Glutamatergic neuron (in vitro differentiated cells): ENCODE measurements at places on chromosomes 7 and 10.

- no peak for DNase-seq
These were observed 85.1 kb upstream of the ZPBP start for GRCh38 chr7:50178166-50178565.

DNA sequence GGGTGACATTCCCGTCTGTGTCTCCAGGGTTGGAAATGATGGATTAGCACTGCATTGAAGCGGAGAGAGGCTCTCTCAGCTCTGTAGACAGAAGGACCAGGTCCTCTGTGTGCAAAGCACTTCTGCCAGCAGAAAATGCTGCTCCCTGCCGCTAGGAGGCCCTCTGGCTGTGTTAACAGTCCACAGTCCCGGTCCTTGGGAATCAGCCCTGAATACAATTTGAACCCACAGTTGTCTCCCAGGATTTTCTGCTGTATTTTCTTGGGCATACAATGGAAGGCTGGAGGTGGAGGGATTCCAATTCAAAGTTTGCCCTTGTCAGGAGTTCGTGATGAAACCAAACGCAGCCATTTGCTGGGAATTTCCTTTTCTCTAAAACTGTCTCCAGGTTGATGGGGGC is 205.2 kb downstream of the GLRX3 start:
- peak; percentile 60 for DNase-seq

- no peak for DNase-seq
These were observed 266.6 kb downstream of the NXPH1 start for GRCh38 chr7:8699875-8700624.

DNA sequence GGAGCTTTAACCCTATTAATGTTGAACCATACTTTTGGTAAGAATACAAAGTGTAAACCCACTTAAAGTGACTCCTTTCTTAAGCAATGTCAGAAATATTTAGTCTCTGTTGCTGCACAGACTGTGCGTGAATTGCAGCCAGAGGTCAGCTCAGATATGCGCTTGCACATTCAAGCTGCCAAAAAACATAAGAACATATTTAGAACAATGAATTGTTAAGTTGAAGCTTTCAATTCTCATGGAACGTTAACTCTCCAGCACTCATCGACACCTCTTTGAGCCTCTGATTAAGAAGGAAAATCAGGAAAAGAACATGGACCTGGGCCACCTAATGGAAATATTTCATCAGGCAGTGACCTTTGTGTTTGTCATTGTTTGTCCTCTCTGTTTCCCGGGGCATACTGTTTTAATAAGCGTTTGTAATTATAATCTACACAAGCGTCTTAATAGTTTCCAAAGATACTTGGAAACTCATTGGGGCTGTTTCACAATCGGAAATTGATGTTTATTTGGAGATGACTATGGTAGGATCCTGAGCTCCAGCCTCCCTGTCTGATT is 193.0 kb upstream of the CELF2 start:
- DNase-seq = no peak

GRCh38 chr7:75981453-75982305 is 12.7 kb downstream of the TMEM120A start:
- no peak for DNase-seq

DNA sequence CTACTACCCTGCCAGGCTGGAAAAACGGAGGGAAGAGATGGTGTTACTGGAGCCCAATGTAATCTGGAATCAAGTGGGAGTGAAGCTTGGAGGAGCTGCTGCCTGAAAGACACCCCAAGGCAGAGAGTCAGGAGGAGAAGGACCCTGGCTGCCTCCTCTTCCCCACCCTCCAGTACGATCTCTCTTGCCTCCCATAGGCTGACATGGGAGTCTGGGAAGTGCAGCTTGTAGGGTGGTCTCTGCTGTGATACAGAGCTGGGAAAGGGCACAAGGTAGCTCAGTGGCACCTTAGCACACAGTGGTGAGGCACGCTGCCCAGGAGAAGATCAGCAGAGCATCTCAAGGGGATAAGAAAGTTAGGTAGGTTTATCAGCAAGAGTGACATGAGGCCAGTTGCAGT is 35.9 kb downstream of the EMX2 start:
- DNase-seq = no peak
